OCI-M1 (cell line): ENCODE measurements at places on chromosomes 2 and 18.

- DNase-seq = no peak
Measured at GRCh38 chr18:6605115-6605869, 124.2 kb upstream of the ARHGAP28 start.

- DNase-seq = peak; percentile 81
Measured at GRCh38 chr18:24271381-24272228, 126.0 kb downstream of the OSBPL1A start.

DNA sequence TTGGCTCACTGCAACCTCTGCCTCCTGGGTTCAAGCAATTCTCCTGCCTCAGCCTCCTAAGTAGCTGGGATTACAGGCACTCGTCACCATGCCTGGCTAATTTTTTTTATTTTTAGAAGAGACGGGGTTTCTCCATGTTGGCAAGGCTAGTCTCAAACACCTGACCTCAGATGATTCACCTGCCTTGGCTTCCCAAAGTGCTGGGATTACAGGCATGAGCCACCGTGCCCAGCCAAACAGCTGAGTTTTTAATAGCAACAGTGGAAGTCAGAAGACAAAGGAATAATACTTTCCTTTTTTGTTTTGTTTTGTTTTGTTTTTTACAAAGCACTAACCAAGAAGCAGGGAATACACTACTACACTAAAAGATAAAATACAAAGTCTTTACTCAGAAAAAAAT is 16.9 kb downstream of the GPR75 start:
- no peak for DNase-seq

DNA sequence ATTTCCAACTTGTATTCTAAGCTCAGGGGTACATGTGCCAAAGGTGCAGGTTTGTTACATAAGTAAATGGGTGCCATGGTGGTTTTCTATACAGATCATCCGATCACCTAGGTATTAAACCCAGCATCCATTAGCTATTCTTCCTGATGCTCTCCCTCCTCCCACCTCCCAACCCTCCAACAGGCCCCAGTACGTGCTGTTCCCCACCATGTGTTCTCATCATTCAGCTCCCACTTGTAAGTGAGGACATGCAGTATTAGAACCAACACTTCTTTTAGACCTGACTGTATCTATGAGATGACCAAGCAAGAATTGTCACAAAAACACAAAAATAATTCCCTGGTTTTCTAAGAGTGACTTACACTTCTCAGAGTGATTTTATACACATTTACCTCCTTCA is 83.0 kb downstream of the VIT start:
- DNase-seq = no peak

DNA sequence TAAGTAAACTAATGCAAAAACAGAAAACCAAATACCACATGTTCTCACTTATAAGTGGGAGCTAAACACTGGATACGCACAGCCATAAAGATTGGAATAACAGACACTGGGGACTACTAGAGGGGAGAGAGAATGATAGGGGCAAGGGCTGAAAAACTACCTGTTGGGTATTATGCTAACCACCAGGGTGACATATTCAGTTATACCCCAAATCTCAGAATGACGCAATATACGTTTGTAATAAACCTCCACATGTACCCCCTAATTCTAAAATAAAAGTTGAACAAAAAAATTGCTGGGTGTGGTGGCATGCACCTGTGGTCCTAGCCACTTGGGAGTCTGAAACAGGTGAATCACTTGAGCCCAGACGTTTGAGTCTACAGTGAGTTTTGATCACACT is 157.2 kb downstream of the EXOC6B start:
- DNase-seq = no peak

DNA sequence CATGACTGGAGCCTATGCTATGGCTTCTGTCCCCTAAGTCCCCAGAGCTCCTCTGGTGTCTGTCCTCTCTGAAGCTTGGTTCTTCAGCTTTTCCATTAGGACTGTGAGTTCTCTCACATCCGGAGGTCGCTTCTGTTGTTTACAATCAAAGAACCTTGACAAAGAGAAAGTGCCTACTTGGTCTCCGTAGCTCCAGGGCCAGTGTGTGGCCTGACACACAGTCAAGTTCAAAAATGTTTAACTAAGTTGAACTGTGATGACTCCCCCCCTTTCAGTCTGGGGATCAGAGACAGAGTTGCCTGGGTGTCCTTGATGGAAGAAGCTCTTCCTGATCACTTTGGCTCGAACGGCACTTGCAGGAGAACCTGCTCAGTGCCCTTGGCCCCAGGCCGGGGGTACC is 26.3 kb upstream of the YWHAQ start:
- DNase-seq = no peak

DNA sequence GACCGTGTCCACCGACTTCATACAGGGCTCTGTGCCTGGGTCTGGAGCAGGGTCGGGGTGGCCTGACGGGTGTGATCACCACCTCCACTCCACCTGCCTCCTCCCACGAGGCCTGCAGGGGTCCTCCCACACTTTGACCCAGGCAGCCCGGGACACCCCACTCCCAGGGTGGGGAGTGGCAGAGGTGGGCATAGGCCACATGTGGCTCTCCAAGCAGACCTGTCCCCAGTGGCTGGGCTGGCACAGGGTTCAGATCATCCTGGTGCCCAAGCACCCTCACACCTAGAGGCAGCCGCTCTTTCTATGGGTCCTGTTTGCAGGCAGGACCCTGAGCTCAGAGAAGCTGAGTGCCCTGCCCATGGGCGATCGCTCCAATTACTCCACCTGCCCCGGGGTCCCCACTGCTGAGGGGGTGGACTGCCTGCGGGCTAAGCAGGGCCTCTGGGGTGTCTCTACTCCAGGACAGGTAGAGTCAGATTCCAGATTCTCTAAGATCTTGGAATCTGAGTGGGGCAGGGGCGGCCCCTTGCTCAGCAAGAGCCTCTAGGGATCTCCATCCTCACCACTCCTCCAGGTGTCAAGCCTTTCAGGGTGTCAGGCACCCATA is 1.4 kb downstream of the NEURL3 start:
- DNase-seq = no peak

DNA sequence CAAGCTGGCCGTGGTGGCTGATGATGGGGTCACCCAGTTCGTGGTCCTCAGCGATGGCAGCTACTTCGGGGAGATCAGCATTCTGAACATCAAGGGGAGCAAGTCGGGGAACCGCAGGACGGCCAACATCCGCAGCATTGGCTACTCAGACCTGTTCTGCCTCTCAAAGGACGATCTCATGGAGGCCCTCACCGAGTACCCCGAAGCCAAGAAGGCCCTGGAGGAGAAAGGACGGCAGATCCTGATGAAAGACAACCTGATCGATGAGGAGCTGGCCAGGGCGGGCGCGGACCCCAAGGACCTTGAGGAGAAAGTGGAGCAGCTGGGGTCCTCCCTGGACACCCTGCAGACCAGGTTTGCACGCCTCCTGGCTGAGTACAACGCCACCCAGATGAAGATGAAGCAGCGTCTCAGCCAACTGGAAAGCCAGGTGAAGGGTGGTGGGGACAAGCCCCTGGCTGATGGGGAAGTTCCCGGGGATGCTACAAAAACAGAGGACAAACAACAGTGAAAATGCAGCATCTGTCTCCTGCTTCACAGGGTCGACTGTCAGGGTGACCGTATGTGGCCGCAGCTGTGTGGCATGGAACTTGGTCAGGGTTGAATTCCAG is 47.8 kb upstream of the INPP4A start:
- DNase-seq = no peak

- DNase-seq = peak; percentile 64
Measured at GRCh38 chr18:45384137-45384961, 230.9 kb upstream of the SLC14A2 start.

- DNase-seq = no peak
Measured at GRCh38 chr2:240179941-240180666, 39.6 kb upstream of the OTOS start.

- DNase-seq = peak; percentile 14
Measured at GRCh38 chr18:39732918-39733317, 2167.3 kb upstream of the CELF4 start.

- DNase-seq = peak; percentile 10
Measured at GRCh38 chr2:171956135-171956825, 34.0 kb downstream of the HAT1 start.

GRCh38 chr2:69119104-69119894 is 106.3 kb downstream of the ANTXR1 start:
- DNase-seq = no peak

DNA sequence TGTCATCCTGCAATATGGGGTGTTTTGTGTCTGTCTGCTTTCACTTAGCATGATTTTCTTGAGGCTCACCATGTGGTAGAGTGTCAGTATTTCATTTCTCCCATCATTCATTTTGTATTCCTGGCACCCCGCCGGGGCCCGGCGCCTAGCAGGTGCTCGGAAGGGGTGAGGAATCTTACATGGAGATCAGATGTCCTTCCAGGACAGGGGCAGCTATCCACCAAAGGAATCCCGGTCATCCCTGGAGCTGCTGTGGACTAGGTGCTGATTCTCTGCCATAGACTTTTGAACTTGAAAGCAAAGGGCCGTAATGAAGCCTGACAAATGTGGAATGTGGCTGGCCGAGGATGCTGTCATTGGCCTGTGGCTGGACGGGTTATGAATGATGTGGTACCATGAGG is 2.4 kb downstream of the PRELID3A start:
- DNase-seq = no peak

- no peak for DNase-seq
Measured at GRCh38 chr2:135762022-135762421, 20.4 kb downstream of the UBXN4 start.

DNA sequence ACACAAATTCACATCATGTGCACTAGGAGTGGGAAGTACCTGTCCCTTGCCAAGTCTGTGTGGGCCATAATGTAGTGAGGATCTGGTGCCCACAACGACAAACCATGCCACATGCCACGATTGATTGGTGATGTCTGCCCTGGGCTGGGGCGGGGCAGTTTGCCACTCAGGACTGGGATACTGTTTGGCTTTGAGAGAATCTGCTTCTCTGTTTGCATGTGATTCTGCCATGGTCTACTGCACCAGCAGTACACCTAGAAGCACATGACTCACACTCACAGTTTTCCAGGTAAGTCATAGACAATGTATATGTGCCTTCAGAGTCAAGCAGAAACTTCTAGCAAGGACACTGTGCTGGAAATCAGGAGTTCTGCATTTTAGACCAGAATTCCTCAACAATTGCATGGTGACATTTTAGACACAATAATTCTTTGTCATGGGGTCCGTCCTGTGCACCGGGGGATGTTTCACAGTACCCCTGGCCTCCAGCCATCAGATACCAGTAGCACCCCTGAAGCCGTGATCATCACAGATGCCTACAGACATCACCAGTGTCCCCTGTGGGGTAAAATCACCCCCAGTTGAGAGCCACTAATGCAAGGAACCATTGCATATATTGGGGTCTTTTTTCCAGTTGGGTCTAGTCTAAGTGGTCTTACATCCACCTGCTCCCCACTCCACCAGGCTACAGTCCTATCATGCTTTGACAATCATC is 278.3 kb downstream of the EIPR1 start:
- DNase-seq = no peak

- no peak for DNase-seq
Measured at GRCh38 chr2:101153077-101153707, 2.0 kb upstream of the TBC1D8 start.

DNA sequence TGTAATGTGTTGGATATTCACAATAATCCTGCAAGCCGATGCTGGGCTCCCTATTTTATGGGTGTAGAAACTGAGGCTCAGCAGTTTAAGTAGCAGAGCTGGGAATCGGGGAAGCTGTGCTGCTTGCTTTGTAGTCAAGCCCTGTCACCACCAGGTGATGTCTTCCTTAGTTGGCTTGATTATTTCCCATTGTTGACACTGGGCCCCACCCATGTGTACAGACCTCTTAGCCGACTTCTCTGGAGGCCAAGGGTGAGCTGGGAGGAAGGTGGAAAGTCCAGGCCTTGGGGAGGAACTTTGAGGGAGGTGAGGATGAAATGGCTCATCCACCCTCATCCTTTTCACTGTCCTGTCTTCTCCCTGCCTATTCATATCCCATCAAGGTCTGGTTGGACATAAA is 60.0 kb downstream of the CAPN13 start:
- no peak for DNase-seq

DNA sequence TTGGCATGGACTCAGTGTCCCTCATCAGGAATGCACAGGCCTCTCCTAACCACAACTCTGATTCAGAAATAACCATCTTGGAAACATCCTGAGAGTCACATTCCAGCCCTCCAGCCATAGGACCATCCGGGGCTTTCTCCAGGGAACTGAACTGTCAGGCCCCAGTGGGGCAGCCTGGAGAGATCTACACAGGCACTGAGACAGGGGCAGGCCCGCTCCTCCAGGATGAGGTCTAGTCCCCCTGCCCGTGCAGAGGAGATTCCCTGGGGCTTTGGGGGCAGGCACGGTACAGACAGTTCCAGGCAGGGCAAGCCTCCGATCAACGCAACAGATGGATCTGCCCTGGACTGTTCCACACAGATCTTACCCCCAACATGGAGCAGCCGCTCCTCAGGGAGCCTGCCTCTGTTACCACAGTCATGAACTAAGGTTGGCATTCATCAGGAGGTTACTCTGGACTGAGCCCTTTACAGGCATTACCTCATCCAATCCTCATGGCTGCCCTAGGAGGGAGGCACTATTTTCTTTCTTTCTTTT is 12.0 kb downstream of the KCNK3 start:
- DNase-seq = no peak

- no peak for DNase-seq
Measured at GRCh38 chr2:39737661-39738060, 41.4 kb downstream of the THUMPD2 start.

- no peak for DNase-seq
Measured at GRCh38 chr2:31058096-31059035, 79.9 kb downstream of the GALNT14 start.

GRCh38 chr2:111703759-111704158 is 180.2 kb downstream of the ANAPC1 start:
- no peak for DNase-seq

GRCh38 chr2:121021685-121022084 is 263.3 kb downstream of the TFCP2L1 start:
- no peak for DNase-seq

DNA sequence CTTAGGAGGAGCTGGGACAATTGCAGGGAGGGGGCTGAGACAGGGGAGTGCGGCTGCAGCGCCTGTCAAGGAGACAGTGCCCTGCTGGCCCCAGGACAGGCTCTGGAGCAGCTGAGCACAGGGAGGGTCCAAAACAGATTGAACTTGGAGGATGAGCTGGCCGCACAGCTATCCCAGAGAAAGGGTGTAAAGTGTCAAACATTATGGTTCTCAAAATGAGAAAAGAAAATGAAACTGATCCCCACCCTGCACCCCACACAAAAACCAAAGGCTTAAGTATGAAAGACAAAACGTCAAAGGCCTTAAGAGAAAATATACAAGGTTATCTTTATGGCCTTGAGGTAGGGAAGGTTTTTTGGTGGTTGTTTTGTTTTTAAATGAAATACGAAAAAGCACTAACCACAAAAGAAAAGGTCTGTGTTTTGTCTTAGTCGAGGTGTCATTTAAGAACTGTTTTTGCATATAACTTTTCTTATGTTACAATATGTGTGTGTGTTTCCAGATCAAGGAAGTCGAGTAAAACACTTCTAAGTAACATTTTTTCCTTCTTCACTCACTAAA is 111.8 kb downstream of the HDAC4 start:
- peak; percentile 58 for DNase-seq

DNA sequence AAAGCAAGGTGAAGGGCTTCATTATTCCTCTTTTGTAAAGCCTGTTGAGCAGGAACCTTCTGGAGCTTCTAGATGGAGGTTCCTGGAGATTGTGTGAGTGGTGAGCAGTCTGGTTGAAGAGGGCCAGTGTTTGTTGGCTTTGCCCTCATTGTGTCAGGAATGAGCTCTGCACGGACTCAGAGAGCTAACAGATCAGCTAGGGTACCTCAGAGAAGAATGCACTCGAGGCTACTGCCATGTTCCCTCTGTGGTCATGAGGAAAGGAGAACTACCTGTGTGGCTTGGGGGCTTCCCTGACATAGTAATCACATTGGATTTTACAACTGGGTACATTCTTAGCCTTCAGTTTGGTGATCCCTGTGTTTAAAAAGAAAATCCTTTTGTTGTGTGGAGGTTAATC is 46.6 kb downstream of the SPTBN1 start:
- DNase-seq = no peak

- no peak for DNase-seq
Measured at GRCh38 chr18:56770873-56771272, 119.7 kb downstream of the WDR7 start.
